ENCODE measurements at places on chromosomes 3 and 15. TPM values are rescaled to one million over a fixed set of nuclear protein-coding genes. Genes with fewer than 3 reads are reported as not detected.

GRCh38 chr3:96931119-96931862 lies 116.9 kb downstream of the EPHA6 start:
- DNase-seq = peak; percentile 33

DNA sequence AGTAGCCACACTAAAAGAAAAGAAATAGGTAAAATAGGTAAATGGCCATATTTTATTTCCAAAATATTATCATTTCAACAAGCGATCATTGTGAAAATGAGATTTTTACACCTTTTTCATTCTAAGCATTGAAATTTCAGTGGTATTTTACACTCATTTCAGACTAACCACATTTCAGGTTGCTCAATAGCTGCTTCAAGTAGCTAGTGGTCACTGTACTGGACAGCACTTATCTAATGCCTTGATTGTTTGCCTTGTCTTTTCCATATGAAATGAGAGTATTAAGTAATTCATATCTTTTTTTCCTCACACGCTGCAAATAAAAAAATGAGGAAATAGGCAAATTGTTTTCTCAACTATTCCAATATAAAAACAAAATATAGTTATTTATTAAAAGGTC lies 332.8 kb downstream of the NLGN1 start:
- DNase-seq = no peak

GRCh38 chr3:156547637-156548036 lies 7.3 kb downstream of the SSR3 start:
- DNase-seq = no peak

GRCh38 chr3:158091531-158091930 lies 14.7 kb downstream of the SHOX2 start:
- no peak for DNase-seq

DNA sequence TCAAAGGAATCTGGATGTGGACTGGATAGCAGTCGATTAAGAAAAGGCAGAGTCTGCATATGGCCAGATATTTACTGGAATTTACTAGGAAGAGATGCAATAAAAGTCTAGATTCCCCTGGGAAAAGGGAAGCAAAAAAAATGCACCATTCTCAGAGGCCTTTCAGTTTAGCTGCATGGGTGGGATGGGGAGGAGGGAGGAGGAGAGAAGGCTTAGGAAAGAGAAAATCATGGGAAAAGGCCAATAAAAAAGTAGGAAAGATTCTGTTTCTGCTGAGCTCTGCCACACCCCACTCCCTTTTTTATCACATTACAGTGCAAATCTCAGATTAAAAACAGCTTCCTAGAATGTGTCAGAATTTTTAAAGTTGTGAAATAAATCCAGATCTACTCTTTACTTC lies 103.6 kb downstream of the ADAMTS9 start:
- no peak for DNase-seq

DNA sequence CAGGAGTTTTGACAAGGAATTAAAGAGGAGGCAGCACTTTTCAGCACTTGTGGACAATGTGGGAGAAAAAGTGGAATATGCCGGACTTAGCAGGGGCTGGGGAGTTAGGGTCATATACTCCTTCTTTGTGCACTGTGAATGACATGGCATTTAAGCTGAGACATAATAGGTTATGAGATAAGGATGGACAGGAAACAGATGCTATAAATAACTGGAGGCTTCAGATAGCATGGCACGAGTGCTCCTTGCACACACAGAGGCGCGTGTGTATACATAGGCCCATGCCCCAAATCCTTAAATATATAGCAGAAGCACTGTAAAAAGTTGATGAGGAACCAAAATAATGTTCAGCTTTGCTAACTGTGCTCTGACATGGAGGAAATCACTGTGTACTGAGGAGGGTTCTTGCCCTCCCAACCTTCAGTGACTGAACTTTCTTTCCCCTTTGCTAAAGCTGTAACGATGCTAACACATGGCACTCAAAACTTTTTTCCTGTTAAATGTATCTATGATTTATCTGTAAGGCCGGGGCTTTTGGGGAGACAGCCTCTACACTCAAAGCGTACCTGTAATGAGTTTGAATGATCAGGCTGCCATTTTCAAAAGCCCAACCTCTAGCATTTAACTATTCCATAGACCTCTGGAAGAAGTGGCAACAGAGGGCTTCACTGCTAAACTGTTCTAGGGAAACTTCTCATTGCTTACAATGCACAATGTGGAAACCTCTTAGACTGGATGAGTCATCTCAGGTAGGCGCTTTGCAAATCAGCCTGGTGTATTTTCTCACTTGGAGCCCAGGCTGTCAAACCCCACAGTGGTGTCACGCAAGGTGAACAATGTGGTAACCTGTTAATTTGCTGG lies 784.6 kb downstream of the NR2F2 start:
- no peak for DNase-seq

DNA sequence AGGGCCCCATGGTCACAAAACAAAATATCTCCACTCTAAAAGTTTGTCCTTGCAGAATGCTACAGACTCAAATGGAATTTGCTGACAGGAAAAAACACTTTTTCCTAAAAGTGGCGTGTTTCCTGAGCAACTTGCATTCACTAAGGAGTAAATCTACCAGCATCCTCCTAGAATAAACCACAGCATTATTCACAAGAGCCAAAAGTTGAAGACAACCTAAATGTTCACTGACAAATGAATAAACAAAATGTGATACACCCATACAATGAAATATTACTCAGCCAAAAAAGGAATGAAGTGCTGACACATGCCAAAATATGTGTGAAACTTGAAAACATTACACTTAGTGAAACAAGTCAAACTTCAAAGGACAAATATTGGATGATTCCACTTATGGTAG lies 28.9 kb downstream of the ITGB5 start:
- DNase-seq = no peak

DNA sequence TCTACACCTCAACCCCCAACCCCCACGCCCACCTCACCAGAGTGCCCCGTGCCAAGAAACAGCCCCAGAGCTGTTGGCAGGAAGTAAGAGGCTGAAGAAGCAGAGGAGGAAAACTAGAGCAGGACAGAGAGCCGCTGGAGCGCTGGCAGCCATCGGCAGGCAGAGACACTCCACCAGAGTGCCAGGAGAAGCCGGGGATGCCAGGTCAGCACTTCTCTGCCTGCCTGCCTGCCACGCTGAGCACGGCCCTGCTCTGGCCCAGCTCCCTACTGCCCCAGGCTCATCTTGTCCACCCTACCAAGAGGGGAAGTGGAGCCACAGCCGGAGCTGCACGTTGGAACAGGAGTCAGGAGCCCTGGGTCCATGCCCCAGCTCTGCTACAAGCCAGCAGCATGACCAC lies 29.7 kb downstream of the CACNA2D2 start:
- DNase-seq = no peak

DNA sequence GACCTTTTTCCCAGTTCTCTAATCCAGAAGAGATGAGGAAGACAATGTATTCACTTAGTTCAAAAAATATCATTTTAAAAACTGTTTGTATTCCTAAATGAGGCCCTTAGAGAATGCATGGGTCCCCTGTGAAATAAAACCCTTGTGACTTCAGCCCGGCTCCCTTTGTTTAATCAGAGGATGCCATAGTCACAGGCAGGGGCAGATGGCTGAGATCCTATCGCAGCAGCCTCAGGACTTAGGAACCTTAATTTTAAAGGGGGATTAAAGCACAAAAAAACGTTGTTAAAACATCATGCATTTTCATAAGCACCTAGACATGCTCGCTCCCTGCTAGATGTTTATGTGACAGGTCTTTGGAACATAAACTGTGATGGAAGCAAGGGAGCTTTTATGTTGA lies 176.6 kb downstream of the IL20RB start:
- DNase-seq = no peak

GRCh38 chr3:70383360-70383831 lies 71.0 kb upstream of the MDFIC2 start:
- no peak for DNase-seq

Gene CIB1
- 8.0 TPM for total RNA-seq

DNA sequence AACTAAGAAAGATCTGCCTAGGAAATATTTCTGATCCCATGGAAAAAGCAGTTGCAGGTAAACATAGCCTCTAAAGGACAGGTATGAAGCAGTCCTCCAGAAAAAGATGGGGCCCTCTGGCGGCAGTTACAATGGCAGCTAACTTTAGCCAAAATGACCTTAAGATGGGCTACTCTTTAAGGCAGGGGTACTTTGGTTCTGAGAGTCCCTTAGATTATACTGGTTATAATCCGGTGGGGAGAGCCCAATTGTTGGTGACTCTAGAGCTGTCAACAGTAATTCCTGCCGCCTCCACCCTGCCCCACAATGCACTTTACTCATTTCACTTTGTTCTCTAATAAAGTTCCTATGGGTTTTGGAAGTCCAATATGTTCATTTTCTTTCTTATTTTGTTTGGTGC lies 412.8 kb upstream of the WNT5A start:
- DNase-seq = no peak

- peak; percentile 61 for DNase-seq
Observed at GRCh38 chr3:142180761-142181362, 31.5 kb upstream of the TFDP2 start.

DNA sequence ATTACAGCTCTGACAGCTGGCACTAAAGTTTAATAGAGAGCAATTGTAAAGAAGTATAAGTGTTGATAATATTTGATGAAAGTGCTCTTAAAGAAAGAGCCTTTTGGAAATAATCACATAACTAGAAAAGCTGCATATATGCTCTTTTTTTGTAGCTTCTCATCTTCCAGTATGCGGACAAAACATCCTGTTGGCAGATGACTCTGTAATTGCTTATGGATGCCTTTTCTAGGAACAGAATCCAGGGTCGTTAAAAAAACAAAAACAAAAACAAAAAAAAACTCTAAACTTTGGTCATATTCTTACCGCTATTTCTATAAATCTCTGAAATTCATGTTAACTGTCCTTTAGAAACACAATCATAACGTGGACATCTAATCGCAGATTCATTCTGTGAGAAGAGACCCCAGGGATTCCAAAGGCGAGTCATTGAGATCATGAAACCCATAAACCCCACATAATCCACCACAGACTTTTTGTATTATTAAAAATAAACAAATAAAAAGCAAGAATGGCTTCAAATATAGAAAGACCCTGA lies 109.8 kb downstream of the EPHA3 start:
- DNase-seq = no peak

- DNase-seq = no peak
Observed at GRCh38 chr15:90531147-90531546, 1.4 kb downstream of the CRTC3 start.

Gene CCR1
- total RNA-seq = not detected

Measured in glutamatergic neuron (in vitro differentiated cells).